ENCODE measurements at places on chromosomes 5 and 9.
A peak's percentile ranks its signal among the peaks of the same experiment; 100 is the strongest.

DNA sequence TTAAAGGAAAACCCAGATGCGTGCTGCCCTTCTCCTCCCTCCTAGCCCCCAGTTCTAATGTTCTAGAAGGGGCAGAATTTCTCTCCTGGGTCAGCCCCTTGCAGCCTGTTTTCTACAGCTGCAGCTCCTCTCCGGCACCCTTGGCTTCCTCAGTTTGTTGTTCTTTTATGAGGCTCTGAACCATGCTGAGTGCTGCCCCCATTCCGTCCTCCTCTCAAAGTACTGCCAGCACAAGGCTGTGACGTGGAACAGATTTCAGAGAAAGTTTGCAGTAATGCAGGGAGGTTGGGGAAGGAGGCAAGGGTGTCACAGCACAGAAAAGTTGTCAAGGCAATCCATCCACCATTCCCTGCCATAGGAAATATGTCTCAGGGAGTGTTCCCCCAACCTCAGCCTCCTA lies 63.3 kb downstream of the RGS3 start:
- DNase-seq: no peak

GRCh38 chr5:135253601-135254178 lies 145.3 kb downstream of the MACROH2A1 start:
- no peak for DNase-seq

DNA sequence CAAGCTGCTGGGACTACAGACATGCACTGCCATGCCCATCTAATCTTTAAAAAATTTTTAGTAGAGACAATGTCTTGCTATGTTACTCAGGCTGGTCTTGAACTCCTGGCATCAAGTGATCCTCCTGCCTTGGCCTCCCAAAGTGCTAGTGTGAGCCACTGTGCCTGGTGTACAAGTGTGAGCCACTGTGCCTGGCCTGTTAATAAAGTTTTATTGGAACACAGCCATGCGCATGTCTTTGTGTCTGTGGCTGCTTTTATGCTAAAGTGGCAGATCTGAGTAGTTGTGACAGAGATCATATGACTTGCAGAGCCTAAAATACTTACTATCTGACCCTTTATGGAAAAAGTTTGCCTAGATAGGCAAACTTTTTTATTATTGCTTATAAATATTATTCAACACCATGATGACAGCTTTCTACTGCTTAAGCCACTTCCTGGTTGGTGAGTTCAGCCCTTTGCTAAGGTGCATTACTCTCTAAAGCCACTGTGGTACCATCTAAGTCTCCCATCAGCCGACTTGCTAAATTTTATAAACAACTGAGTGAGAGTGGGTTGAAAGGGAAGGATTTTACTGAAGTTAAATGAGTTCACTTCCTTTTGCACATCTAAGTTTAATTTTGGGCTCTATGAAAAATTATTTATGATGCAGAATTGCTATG lies 133.5 kb downstream of the RASGRF2 start:
- DNase-seq: no peak

DNA sequence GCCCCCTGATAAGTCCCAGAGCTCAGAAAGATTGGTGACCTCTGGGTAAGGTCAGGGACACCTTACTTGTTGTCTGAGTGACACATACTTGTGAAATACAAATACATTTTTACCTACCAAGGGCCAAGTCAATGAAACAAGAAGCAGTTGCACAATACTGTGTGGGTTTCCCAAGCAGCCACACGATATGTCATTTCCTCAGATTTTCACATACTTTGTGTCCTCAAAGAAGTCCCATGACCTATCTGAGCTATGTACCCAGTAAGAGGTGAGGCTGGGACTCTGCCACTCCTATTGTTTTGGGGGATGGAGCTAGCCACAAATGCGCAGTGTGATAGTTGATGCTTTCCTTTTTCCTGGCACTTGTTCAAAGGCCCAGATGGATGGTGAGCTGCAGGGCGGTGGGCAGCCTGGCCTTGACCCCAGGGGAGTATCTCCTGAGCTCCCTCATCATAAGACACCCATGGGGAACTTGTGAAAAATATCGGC lies 4.8 kb upstream of the SLC25A51 start:
- no peak for DNase-seq

GRCh38 chr9:87760529-87760928 lies 34.6 kb downstream of the CTSL start:
- no peak for DNase-seq

- no peak for DNase-seq
These were observed 78.5 kb downstream of the HMHB1 start for GRCh38 chr5:143890487-143890886.

DNA sequence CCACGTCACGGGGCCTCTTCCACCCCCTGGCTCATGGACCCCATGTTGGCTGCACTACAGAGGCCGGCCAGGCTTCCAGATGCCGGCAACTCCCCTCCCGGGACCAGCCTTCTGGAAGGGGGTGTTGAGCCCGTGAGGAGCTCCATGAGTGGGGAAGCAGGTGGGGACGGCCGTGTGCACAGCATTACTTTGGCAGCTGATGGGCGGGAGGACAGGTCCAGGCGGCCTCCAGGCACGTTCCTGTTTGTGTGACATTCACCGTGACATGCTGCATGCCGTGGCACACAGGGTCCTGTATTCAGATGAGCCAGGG lies 29.1 kb upstream of the ABO start:
- DNase-seq: no peak

DNA sequence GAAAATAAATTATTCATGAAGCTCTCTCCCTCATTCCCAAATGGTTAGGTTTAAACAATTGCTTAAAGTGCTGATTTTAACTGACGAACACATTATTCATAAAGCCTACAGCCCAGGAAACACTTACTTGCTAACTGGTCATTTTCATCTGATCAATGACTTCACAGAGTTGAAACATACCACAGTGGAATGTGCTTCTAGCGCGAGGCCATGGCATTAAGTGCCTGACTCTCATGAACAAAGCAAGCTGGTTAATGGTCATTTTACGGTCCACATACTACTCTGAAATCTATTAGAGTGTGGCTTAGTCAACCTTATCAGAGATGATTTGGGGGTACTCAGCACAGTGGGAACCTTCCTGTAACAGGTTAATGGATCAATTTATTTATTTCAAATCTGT lies 114.6 kb downstream of the MED27 start:
- no peak for DNase-seq

- DNase-seq: no peak
These were observed 57.3 kb downstream of the RIGI start for GRCh38 chr9:32468740-32469139.

DNA sequence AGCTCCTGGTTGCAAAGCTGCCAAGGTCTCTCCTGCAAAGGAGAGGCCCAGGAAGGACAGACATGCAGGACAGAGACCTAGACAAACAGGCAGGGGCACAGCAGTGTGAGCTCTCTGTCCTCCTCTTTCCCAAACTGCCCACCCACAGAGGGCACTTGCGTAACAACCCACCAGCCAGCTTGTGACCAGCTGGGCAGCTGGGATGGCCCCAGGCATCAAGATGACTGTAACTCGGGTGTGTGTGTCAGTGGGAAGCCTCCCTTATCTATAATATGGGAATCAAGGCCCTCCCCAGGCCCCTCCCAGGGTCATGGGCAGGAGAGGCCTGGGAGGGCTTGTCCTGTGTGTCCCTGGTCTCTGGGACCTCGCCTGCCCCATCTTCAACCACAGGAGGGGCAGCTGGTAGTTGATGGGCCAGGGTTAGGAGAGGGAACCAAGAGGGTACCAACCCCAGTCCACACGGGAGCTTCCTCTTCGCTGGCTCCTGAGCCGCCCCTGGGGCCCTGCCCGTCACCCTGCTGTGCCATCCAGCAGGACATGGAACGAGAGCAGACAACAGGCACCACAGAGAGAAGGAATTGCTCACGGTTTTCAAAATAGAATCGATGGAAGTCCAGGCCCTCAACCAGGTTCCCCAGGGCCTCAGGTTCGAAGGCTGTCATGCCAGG lies 37.9 kb downstream of the SLC6A7 start:
- no peak for DNase-seq

DNA sequence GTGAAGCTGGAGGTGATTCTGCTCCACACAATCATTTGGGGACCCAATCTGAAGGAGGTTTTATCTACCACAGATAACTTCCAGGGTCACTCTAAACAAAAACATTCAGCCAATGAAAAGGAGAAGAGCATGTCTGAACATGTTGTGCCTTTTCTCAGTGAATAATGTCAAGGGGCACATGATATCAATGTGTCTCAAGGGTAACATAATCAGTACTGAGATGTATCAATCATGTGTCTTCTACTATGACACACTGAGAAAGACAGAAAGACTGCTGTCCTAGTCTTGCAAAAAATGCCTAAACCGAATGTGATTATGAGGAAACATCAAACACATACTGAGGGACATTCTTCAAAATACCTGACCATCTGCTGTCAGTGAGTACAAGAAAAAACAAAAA lies 25.4 kb upstream of the RASA1 start:
- DNase-seq: no peak

DNA sequence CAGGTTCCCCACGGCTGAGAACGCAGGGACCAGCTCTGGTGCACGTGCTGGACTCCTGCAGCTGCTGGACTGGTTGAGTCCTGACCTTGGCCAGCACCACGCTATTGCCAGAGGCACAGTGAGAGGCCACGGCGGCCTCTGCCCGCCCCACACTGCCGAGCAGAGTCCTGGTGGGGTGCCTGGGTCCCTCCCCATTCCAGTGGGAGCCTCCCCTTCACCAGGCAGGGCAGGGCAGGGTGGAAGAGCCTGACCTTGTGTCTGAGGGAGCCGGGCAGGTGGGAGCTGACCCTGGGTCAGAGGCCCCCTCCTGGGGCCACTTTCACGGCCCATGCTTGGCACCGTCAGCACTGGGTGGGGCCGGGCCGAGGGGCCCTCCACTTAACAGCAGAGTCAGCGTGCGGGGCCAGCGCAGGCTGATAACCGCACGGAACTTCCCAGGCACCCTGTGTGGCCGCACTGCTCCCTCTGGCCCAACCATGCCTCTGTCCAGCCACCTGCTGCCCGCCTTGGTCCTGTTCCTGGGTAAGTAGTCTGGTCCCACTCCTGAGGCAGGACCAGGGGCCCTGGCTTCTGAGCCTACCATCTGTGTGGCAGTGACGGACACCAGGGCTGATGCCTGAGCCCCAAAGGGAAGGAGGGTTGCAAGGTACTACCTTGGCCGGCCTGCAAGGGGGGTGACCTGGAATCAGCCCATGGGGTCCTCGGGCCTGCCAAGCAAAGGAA lies at the start of gene MAMDC4:
Gene MAMDC4 (plus strand): TSS at position 406 of the 723 bp plus-strand sequence. CDS start 71 bp downstream, at position 477.
- DNase-seq: peak; percentile 18

GRCh38 chr9:36862206-36863145 lies 171.6 kb downstream of the PAX5 start:
- peak; percentile 14 for DNase-seq

DNA sequence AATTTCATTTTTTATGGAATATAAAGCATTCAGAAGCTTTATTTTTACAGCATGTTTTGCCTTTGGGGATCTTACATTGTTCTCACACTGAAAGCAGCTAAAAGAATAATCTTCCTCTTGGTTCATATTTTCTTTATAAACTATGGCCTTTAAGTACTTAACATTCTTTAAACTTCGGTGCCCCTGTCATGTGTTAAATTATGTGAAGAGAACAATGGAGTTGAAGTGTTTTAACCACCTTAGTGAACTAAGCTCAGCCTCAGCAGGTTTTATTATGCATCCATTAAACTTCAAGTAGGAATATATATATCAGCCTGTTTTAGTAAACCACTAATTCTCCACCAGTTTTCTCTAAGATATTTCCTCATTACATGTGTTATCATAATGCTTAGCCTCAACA lies 371.4 kb upstream of the CDH18 start:
- DNase-seq: no peak

DNA sequence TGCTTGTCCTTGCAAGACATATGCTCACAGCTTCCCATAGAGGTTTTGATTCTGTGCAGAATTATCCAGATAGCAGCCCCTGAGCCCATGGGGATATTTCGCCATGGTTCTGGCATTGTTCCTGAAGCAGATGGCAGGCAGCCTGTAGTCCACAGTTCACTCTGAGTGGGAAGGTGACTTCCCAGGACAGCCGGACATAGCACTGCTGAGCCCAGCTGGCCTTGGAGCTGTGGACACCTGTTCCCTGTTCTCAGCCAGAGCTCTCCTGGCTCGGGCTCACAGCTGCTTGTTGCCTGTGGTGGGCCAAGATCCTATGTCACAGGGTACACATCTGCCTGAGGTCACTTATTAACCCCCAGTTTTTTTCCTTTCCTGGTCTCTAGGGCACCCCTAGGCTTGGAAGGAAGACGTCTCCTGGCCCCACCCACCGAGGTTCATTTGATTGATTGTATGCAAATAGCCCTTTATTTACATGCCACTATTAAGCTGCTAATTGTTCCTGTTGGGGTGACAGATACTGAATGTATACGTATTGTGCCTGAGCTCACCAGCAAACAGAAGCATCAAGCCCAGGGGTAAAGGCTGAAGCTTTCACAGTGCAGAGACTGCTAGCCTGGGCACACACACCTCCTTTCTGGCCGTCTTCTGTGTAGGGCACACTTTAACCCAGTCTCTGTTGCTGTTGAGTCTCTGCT lies 96.6 kb upstream of the DMRT1 start:
- DNase-seq: no peak

- no peak for DNase-seq
These were observed 41.4 kb upstream of the DNAH5 start for GRCh38 chr5:13985731-13986418.

DNA sequence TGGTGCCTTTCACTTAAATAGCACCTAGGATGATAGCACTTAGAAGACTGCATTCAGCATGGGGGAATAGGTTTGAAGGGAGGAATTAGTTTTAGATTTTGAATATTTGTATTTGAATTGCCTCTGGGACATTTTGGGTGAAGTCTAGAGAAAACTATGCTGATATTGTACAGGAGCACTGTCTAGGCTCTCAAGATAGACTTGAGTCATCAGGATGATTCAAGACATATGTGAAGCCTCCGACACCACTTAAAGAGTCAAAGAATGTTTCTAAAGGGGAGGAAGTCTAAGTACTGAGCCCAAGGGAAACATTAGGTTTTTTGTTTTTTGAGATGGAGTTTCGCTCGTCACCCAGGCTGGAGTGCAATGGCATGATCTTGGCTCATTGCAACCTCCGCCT lies 63.9 kb upstream of the CCDC180 start:
- no peak for DNase-seq

DNA sequence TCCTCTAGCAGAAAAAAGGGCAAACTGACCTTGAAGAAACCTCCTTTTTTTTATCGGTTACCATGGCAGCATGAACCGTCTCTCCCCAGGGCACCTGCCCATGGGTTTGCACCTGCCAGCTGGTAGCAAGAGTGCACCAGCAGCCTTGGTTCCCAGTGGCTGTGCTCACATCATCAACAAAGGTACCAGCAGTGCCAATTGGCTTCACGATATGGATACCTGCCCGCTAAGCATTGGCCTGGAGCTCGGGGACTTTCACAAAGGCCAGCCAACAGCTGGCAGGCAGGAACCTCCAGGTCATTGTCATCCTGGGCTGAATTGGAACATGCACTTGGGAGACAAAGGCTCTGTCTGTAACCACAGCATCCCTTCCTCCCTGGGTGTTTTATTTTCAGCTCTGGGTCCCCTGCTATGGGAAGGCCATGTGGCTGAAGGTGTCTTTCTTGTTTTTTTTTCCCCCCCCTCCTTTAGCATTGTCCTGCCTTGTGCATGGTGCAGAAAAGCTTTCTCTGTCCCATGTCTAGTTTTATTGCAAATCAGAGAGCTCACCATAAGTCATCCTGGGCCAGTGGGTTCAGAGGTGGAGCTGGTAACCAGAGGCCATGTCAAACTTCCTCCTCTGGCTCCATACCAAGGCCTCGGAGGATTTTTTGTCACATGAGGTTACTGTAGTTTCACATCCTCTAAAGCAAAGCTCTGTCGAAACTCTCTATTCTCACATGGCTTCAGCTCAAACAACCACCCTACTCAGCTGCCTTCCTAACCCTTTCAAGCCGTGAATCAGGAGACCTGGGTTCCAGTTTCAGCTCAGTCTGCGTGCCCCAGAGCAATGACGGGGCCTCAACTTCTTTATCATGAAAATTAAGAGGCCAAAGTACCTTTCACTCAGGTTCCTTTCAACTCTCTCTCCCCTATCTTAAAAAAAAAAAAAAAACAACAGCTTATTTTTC lies 145.5 kb upstream of the MAP3K1 start:
- peak; percentile 66 for DNase-seq
